ENCODE measurements at places on chromosomes 7 and 10.

DNA sequence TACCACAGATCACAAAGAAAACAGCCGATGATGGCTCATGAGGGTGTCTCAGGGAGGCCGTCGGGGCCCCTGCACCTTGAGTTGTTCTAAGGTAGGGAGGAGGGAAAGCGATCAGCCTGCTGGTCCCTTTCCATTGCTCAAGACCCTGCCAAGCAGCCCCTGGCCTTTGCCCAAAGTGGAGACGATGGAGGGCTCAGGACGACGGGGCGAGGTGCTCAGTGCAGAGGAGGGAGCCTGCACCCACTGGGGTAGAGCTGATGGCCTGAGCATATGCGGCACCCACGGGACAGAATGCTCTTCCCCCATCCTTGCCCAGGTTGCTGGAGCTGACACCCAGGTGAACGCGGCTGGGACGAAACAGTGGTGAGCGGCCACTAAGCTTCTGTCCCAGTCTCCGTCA, 58.3 kb upstream of the FAM20C start:
- no peak for DNase-seq

- no peak for DNase-seq
Observed at GRCh38 chr7:47474937-47475879, 106.7 kb downstream of the TNS3 start.

DNA sequence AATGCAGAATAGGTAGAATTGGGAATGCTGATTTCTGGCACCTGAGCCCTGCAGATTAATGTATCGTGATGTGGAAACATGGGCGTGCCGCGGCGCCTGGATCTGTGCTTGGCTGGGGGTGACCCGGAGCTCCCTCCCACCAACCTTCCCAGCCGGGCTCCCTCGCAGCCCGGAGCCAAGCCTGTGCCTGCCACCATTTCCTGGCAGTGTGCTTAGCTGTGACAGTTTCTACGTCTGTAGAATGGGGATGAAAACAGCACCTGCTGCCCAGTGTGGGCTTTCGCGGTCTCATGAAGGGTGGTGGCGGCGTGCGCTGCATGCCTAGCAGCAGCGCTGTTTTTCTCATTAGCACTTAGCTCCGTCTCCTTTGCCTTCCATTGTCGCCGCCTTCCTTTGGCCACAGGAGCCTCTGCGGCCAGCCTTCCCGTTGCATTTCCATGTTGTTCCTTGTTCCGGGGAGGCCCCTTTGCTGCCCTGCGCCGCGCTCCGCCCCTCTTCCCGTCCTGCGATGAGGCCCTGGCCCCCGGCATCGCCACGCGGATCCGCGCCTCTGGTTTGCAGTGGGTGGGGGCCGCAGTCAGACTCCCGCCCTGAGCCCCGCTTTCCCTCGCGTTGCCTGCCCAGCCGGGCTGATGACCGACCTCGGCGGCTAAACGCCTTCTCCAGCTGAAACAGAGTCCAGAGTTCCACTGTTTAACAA, 84.2 kb downstream of the CUL1 start:
- DNase-seq, result no peak

DNA sequence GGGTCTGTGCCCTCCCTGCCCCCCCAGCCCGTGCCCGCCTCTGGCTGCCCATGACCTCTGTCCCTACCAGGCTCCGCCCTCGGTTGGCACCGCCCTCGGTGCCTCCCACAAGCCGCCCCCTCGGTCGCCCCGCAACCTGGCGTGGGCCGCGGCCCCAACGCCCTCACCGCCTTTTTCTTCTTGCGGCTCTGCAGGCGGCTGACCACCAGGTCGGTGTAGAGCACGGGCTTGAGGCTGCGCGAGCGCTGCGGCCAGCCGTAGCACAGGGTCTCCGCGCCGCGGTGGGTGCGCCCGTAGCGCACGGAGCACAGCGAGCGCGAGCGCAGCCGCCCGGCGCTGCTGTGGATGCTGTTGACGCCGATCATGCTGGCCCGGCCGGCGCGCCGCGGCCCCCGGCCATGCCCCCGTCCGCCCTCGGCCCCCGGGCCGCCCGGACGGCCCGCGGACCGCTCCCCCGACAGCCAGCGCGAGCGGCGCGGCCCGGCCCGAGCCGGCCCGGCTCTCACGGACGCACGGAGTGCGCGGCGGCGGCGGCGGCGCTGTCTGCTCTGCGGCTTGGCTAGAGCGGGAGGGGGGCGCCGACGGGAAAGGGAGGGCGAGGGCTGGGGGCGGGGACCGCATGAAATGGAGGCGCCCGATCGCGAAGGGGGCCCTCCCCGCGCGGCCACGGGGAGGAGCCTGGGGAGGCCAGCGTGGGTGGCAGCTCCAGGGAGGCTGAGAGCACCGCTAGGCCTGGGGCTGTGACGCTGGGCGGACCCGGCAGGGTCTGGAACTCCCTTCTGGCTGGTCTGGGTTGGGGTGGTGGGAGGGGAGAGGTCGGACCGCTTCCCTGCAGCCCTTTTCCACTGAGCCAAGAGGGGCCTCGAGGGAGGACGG, 9.6 kb downstream of the PSD start:
- no peak for DNase-seq

DNA sequence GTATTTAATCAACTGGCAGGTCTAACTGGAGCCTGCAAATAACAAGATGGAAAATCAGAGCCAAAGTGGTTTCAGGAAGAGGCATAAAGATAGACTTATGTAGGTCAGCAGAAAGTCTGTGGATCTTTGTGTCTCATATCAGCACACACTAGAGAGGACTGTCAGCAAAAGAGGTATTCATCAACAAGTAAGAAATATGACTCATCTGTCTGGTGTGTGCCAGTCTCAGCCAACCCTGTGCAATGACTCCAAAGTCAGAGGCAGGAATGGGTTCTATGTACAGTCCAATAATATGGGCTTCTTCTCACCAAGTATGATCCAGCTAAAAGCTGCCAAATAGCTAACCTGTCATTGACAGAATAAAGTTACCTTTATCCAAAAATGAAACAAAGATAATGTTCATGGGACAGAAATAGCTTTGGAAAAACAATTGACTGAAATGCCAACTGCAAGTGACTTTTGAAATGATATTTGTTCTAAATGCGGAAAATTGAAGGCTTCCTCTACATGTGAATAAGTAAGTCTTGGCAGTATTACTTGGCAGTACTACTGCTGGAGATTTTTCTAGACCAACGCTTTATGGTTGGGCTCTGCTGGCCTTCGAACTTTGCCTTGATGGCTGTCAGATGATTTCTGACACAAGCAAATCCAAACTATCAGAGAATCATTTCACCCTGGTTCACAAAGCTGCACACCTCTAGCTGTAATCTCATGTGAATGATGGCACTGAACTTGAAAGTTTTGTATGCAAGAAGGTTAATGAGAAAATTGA, 272.3 kb upstream of the SEMA3C start:
- no peak for DNase-seq

- DNase-seq, result no peak
Observed at GRCh38 chr7:101877882-101878591, 60.6 kb downstream of the CUX1 start.

GRCh38 chr7:954330-955238, at the start of gene ADAP1:
ADAP1 (minus strand) TSS chr7:954680; CDS start chr7:954477, 203 bp downstream.
- DNase-seq, result no peak

Measured in nucleus accumbens (tissue), 56 donors.